ENCODE measurements at places on chromosomes 4 and X.

DNA sequence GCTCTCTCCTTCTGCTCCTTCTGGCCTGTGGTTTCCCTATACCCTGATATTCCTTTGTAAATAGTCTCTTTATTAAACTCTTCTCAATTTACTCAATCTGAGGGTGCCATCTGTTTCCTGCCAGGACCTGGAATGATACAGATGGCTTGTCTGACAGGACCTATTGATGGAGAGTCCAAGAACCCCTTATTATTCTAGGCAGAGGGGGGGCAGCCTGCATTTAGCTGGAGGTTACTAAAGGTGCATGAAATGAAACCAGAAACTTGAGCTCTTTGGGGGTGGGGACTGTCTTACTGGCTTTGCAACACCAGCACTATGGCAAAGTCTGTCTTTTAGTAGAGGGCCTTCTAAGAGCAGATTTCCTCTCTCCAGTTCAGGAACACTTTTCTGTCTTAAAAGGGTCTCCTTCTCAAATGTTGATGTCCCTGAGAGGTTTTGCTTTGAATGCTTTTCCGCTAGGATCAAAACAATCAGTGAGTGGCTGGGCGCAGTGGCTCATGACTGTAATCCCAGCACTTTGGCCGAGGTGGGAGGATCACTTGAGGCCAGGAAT lies 162.5 kb upstream of the MED14 start:
- no peak for DNase-seq

- no peak for DNase-seq
Observed at GRCh38 chrX:119762718-119763117, 4.3 kb downstream of the SOWAHD start.

- DNase-seq, result no peak
Observed at GRCh38 chr4:164765833-164766232, 11.9 kb downstream of the SMIM31 start.

- DNase-seq, result no peak
Observed at GRCh38 chr4:80221161-80221560, 23.9 kb downstream of the PRDM8 start.

DNA sequence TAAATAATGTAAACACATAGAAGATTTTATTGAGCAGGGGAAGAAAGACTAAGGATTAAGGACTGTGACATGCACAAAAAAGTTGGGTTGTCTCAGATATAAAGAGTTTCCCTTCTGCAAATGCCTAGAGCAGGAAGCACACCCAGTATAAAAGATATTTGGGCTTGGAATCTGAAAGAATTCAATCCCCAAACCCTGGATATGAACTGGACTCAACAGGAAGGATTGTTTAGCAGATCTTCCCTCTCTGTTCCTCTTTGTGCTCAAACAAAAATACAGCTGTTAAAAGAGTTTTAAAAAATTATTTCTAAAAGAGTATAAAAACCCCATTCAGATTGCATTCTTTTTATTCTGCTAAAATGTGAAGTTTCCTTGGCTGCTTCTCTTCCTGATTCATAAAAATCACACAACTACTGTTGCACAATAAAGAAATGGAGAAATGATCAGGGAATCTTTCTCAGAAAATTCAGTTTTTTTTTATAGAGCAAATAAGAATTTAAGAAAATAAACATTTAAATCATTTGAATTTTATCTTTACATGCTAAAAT lies 71.4 kb downstream of the PDLIM5 start:
- no peak for DNase-seq

DNA sequence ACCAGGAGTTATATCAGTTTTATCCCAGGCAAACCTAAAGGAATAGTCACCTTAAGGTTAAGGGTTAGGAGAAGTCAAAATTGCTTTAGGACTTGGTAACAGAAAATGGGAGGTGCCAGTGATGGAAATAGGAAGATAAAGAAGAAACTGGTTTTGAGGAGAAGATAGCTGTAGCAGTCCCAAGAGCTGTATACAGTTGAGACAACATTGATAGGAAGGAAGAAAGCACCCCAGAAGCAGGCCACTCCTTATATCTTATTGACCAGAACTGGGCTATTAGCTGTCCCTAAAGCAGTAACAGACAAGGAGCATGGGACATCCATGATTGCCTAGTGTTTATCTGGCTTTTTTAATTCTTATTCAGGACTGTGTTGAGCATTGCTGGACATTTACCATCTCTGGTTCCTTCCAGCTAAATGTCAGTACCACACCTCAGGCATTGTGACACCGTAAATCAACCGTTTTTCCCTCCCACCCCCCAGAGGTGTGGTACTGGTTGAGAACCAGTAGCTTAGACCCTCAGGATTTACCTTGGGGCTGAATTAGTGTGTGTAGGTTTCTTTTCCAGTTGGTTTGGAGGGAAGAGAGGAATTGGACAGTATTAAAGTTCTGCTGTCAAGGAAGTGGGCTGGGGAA lies 2.0 kb upstream of the PGRMC2 start:
- no peak for DNase-seq

- no peak for DNase-seq
Observed at GRCh38 chr4:89420507-89420906, 112.9 kb upstream of the GPRIN3 start.

DNA sequence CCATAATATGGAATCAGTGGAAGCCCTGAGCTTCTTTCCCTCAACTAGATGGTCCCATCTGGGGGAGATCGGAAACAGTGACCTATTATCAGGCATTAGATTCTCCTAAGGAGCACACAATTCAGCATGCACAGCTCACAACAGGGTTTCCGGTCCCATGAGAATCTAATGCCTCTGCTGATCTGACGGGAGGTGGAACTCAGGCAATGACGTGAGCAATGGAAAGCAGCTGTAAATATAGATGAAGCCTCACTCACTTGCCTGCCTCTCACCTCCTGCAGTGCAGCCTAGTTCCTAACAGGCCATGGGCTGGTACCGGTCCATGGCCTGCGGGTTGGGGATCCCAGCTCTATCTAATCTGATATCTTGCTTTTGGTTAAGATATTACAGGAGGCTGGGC lies 88.9 kb downstream of the COX7B2 start:
- no peak for DNase-seq

Measured in activated CD4-positive, alpha-beta T cell treated with anti-CD3 and anti-CD28 coated beads for 4 hours (primary cell).